ENCODE measurements at places on chromosomes 2 and 18.

DNA sequence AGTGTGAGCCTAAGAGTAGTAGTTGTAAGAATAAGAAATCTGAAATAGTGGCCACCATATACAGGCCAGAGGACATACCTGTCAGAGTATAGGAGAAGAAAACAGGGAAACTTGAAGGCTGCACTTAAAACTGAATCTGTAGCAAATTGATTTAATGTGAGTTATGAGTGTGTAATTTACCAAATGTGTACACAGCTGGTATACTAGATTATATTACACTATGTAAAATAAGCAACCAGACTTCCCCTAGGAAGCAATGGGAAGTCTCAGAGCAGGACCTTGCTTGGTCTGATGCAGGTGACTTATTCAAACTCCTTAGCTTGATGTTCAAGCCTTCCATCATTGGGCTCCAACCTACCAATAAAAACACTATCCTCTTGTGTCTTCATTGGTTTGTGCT lies 17.3 kb upstream of the EPC2 start:
- DNase-seq: no peak

GRCh38 chr2:215793747-215794595 lies 219.4 kb downstream of the MREG start:
- DNase-seq: no peak

GRCh38 chr2:49982871-49983270 lies 828.6 kb upstream of the FSHR start:
- DNase-seq: no peak

- no peak for DNase-seq
Observed at GRCh38 chr2:199405241-199405640, 52.5 kb downstream of the SATB2 start.

GRCh38 chr2:241568726-241569125 lies 10.2 kb downstream of the BOK start:
- no peak for DNase-seq

GRCh38 chr18:23107718-23108117 lies 27.6 kb upstream of the CABLES1 start:
- no peak for DNase-seq

DNA sequence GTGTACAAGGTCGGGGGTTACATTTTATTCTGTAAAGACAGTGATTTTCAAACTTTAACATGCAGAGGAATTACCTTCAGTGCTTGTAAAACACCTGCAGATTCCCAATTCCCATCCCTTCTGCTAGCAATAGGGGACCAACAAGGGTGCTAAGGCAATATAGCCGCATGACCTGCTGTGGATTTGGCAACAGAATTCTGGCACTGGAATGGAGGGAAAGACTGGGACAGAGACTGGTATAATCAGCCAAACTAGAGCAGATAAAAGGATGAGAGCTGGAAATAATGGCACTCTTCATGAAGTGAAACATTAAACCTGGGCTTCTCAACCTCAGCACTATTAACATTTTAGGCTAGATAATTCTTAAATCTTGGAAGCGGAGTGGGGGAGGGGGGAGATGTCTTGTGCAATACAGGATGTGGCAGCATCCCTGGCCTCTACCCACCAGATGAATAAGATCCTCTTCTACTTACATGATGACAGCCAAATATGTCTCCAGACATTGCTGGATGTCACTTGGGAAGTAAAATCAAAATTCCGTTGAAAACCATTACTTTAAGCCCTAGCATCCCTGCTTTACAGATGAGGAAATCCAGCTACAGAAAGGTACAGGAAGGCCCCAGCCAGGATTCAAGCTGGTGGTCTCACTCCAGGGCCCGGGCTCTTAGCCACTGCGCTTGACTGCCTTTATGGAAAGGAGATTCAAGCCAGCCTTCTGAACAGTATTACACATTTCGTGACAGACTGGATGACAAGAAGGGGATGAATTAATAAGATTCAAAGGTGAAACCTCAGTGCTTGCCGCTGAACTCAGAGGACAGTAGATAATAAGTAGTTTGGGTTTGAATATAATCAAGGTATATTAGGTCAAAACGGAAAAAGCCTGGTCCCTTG lies 1.7 kb downstream of the EVA1A start:
- no peak for DNase-seq

Measured in stimulated activated CD4-positive, alpha-beta T cell treated with anti-CD3 and anti-CD28 coated beads, Interleukin-1b, Interleukin-23, amount 100 ng/mL, for 1 hour (primary cell).